Stimulated activated CD8-positive, alpha-beta memory T cell treated with anti-CD3 and anti-CD28 coated beads, Interleukin-7, amount 100 ng/mL, for 24 hours (primary cell): ENCODE measurements at places on chromosomes 12 and 14.

DNA sequence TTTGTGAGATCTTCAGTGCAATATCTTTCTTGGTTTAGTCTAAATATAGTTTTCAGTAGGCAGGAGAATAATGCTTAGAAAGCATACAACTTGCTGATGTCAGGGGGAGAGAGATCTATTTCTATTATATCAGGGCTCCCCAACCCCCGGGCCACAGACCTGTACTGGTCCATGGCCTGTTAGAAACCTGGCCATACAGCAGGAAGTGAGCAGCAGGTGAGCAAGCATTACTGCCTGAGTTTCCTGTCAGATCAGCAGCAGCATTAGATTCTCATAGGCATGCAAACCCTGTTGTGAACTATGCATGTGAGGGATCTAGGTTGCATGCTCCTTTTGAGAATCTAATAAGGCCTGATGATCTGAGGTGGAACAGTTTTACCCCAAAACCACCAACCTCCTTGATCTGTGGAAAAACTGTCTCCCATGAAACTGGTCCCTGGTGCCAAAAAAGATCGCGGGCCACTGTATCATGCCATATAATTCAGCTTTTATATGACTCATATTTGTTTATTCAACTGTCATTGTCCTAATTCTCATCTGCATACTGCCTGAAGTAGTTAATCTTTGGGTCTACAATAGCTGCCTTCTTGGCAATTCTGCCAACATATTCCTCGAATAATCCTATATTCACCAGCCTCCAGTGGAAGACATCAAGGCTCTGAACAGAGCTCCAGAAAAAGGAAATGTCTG is 163.6 kb upstream of the DYRK2 start:
- no peak for DNase-seq

- DNase-seq, result no peak
Measured at GRCh38 chr12:34595749-34596733, 573.7 kb downstream of the ALG10 start.

DNA sequence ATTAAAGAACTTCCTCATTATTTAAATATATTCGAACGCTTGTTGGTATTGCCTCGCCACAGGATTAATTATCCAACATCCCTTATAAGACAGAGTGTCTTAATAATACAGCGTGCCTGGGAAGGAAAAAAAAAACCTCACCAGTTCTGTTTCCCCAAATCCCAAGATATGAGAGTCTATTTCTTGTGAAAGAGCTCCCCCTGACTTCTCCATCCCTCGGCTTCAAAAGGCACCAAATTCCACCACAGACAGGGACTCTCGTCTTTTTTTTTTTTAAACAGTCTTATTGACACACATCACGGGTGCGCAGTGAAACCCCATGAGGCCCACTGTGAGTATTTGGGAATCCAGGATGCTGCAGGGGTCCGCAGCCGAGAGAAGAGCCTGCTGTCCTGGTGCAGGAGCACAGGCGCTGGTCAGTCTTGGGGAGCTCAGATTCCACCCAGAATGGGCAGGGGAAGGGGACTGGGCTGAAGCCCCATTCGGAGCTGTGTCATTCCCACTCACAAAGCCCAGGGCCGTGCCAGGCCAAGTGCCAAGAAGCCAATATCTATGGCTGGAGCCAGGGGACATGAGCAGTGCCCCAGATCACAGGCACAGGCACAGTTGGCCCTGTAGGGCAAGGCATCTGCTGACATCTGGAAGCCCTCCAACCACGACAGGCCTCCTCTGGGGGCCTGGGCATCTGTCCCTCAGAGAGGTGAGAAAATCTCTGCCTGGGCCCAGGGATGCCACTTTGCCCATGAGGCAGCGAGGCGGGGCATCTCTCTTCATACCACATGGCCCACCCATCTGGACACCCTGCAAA is 71.9 kb downstream of the BCL11B start:
- DNase-seq, result no peak

- no peak for DNase-seq
Measured at GRCh38 chr12:126232711-126233110, 1167.5 kb downstream of the AACS start.

DNA sequence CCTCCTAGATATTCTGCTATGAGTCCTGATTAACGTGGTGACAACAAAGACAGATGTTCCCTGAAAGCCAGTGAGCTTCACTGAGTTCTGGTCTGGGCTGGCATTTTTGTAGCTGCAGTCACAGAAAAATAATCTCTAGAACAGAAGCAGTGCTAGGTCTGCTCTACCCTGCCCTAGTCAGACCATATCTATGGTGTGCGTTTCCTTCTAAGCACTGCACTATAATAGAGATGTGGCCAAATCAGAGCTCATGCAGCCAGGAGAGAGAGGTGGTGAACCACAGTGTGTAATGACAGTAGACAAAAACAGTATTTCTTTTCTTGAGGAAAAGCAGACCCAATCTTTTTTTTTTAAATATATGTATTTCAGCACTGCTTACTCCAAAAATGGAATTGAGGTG is 76.3 kb downstream of the CMAS start:
- DNase-seq, result no peak
